Activated B cell treated with CpG ODN at 0.5 μM for 24 hours (primary cell): ENCODE measurements at places on chromosomes 12 and 14. TPM values are rescaled to one million over a fixed set of nuclear protein-coding genes. Genes with fewer than 3 reads are reported as not detected.

DNA sequence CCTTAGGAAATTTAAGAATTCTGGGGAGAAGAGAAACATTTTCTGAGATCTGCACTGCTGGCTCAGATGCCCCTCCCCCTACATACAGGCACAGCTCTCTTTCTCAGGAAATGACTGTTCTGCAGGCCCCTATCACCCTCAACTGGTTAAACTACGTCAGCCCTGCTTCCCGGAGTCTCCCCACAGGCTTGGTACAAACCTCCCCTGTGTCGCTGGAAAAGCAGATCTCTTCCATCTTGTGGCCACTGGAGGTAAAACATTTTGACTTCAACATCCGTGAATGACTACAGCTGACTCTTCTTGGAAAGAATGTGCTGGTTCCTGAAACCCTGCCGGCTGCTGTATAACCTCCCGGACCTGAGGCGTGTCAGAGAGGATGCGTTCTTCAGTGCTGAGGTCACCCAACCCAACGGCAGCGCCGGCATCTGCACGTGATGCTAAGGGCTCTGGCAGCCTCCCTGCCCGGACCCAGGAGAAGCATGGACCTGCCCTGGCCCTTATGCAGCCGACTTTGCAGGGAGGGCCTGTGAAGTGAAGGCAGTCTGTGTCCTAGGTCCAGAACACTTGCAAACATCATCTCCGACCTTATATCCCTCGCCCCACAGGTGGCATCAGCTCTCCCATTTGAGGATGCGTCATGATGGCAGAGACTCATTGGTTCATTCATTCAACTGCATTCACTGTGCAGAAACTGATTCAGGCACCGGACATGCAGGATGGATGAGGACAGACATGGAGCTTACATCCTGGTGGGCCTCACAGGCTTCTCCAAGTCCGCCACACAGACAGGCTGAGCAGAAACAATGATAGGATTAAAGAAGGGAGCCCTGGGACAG, 129.2 kb downstream of the GCH1 start:
- DNase-seq, result no peak

Gene TCL1B
- 1.1 and 1.2 TPM in 2 replicates for total RNA-seq

Gene SLC48A1
- 12.7 and 12.8 TPM in 2 replicates for total RNA-seq

DNA sequence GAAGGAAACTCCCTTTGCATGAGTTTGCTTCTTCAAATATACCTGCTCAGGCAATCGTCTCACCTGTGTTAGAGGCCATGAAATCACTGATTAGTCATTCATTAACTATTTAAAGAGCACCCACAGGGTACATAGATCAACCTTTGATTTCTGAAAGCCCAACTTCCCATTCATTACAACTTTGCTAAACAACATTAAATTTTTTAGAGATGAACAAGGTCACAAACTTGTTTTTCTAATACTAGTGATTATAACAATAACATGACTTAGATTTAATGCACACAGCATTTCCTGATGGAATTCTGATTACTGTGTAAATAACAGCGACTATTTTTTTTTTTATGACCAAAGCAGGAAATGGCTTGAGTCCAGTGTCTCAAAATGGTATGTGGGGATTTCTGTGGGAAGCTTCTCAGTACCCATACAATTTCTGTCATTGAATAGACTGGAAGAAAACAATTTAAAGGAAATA, 5.4 kb upstream of the ERO1A start:
- no peak for DNase-seq

Gene RD3L
- not detected in 2 replicates for total RNA-seq

Gene C1QL4
- not detected in 2 replicates for total RNA-seq

Gene SYT1
- total RNA-seq, result 0.39 and 0.49 TPM in 2 replicates

GRCh38 chr12:25769082-25769945, 189.2 kb upstream of the RASSF8 start:
- DNase-seq, result no peak

DNA sequence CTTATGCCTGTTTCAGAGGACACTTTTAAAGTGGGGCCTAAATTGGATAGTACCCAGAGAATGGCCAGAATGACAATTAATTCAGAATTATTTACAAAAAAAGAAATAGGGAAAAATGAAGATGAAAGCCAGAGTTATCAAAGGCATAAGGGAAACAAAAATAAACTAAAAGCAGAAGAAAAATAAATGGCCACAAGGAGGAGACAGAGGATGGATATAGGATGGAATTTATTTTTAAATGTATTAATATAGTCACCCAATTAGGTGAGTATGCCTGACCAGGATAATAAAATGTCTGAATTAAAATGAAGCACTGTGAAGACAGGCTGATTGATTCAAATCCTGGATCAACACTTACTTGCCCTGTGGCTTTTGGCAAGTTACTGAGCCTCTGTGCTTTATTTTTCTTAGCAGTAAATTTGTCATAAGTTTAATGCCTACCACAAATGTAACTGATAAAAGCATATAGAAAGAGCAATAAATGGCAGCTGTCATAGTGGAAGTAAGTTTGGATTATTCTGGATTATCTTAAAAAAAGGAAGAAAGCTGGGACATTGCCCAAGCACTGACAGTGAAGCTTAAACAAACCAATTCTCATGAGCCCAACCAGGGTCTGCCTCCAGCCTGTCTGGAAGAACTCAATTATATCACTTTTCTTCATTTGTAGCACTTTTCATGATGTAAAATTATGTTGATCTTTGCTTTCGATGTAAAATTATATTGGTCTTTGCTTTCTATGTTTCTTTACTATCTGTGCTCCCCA, 3.5 kb downstream of the CLEC9A start:
- DNase-seq, result no peak

Gene KLHDC1
- total RNA-seq, result 5.7 and 6.9 TPM in 2 replicates

Gene RHEBL1
- total RNA-seq, result 3.2 and 3.3 TPM in 2 replicates

DNA sequence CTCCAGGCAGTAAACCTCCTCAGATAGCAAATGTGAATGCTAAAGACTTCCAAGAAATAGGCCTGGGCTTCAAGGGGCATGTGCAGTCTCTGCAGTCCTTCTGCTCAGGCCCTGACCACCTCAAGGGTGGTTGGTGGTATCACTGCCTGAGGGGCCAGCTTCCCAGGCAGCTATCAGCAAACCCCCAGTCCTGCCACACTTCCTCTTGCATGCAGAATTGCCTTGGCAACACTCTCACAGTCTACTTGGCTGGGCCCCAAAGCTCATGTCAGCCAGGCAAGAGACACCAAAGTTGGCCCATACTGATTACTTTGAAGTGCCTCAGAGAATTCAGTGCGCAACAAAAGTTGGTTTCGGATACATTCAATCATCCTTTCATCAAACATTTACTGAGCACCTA, 3.5 kb upstream of the ASB8 start:
- DNase-seq, result no peak

DNA sequence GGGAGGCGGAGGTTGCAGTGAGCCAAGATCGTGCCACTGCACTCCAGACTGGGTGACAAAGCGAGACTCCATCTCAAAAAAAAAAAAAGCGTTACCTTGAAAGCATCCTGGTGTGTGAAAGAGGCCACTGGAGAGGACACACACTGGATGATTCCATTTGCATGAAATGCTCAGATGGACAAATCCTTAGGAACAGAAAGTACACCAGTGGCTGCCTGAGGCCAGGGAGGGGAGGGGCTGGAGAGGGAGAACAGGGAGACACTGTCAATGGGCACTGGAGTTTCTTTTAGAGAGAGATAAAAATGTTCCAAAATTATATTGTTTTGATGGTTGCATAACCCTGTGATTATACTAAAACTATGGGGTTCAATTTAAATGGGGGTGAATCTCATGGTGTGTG, 19.7 kb downstream of the TESC start:
- DNase-seq, result no peak

DNA sequence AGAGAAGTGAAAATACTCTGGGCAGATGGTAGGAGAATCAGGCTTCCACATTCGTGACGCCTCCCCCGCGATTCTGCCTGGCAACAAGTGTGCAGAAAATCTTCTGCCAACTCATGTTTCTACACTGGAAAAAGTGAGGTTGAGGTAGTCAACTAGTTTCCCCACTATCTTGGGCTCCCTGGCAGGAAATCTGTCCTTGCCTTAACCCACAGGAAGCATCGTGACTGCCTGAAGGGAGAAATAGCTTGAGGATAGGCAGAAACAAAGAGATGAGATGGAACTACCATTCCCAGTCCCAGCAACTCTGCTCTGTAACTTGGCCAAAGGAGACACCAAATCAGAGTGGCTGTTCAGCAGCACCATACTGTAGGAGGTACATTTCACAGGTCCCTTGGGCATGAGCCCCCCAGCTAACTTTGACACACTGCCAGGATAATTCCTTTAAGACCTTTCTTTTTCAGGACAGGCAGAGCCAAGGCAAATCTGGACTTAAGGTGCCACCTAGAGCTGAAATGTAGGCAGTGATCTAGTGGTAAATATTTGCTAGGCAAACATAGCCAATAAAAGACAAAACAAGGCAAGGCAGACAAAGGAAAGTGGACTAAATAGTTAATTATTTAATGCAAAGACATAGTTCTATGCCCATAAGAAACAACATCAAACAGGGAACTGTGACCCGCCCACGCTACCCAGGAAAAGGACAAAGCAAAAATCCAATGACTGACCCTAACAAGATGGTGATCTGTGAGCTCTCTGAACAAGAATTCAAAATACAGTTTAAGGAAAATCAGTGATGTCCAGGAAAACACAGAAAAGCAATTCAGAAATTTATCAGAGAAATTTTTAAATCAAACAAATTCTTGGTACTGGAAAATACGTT, 205.1 kb downstream of the PTPRO start:
- DNase-seq, result no peak

Gene CLEC4A
- total RNA-seq, result 1.3 and 2.5 TPM in 2 replicates

DNA sequence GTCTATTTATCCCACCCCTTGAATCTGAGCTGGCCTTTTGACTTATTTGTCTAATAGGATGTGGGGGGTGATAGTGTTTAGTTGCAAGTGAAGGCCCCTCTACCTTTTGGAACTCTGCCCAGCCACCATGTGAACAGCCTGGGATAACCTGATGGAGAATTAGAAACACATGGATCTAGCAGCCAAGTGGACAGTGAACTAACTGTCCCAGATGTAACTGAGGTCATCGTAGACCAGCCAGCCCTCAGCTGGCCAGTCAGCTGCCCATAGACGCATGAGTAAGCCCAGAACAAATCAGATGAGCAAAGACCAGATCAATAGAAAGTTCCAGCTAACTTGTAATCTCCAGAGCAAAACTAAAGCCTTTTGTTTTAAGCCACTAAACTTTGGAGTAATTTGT, 19.0 kb downstream of the KLRB1 start:
- no peak for DNase-seq

GRCh38 chr14:100261621-100262020, 22.7 kb downstream of the YY1 start:
- DNase-seq, result no peak

- DNase-seq, result no peak
Measured at GRCh38 chr14:90962505-90963109, 97.8 kb downstream of the RPS6KA5 start.

DNA sequence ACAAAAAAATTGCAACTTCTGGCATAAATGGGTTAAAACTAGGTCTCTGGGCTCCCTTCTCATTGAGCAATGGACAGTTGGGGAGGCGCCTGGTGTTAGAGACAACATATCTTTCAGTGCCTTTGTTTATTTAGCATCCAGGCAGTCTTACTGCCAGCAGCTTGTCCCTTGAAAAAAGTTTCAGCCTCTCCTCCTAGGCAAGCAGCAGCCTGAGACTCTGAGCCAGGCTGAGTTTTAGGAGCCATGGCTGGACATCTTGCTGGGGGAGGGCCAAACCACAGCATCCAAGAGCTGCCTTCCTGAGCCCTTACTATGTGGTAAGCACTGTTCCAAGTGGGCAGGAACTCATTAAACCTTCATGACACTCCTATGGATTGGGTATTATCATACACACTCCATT, 10.1 kb upstream of the JDP2 start:
- DNase-seq, result no peak

DNA sequence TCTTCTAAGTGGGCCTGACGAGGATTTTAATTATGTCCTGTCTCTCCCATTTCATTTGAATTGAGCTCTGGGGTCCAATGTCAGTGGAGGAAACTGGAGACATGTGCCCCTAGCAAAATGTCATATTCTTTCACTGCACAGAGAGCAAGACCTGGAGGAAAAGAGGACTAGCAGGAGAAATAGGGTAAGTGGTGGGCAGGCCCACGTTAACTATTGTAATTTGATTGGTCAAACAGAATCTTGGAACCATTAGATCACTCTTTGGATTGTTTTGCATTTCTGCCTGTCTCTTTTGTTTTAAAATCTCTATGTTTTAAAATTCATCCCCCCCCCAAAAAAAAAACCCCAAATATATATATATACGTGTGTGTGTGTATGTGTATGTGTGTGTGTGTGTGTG, 113.9 kb upstream of the PELI2 start:
- no peak for DNase-seq

GRCh38 chr14:80636071-80636470, 305.5 kb downstream of the CEP128 start:
- no peak for DNase-seq

Gene RASAL1
- 4.9 and 7.1 TPM in 2 replicates for total RNA-seq

DNA sequence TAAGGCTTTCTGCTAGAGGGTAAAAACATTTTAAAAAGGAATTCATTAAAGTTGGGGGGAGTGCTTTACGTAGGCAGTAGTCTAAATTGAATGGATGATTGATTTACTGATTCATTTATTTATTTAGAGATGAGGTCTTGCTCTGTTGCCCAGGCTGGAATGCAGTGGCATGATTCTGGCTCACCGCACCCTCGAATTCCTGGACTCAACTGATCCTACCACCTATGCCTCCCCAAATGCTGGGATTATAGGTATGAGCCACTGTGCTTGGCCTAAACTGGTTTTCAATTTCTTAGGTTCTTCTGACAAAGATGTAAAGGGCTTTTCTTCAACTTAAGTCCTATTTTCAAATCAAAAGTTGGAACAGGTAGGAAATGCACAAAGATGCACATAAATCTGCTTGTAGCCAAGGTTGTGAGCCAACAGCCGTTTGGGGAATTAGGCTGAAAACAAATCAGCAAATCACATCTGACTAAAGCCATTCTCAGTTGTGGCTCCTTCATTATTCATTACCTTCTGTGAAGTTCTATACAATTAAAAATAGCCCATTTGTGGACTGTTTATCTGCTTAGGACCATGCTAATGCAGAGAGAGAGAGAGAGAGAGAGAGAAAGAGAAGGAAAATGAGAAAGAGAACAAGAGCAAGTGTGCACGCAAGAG, 218.0 kb downstream of the PPM1H start:
- no peak for DNase-seq

DNA sequence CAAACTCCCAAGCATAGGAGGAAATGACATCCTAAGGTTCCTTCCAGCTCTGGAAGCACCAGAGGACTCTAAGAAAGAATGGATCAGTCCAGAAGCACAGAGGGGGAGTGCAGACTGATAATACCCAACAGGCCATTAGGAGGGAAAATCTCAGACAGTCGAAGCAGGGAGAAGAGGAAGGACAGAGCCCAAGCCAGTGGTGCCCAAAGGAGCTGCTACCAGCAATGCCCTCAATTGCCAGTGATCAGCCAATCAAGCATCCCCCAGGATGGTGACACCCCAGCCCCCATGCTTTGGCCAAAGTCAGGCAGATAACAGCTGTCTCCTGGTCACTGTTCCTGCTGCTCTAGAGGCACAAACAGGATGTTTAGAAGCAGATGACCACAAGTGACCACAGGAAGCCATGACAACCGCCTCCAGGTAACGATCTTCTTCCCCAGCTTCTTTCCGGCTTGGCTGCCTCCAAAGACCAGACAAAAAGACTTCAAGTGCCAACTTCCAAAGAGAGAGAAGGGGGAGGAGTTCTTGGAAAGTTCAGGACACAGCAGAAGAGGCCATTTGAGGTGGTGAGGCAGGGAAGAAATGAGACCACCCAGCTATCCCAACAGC, 16.2 kb downstream of the PXN start:
- DNase-seq, result no peak
